NCI-H446 (cell line): ENCODE measurements at places on chromosomes 5 and 9.

DNA sequence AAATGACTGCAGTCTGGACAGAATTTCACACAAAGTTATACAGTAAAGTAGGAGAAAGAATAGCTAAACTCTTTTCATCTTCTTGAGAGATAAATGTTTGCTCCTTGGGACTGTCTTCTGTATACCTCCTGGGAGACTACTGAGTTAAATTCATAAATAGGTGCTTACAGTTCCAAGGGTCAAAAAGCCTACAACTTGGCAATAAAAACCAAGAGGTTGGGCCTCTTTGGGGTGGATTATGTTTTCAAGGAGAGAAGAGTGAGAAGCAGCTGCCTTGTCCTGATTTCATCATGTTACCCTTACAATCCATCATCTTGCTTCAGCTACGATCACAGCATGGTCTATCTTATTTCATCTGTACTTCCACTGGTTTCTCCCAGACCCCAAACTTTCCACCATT, 213.2 kb upstream of the RPS23 start:
- DNase-seq, result no peak

- no peak for DNase-seq
These were observed 25.3 kb downstream of the YIPF5 start for GRCh38 chr5:144144956-144145751.

DNA sequence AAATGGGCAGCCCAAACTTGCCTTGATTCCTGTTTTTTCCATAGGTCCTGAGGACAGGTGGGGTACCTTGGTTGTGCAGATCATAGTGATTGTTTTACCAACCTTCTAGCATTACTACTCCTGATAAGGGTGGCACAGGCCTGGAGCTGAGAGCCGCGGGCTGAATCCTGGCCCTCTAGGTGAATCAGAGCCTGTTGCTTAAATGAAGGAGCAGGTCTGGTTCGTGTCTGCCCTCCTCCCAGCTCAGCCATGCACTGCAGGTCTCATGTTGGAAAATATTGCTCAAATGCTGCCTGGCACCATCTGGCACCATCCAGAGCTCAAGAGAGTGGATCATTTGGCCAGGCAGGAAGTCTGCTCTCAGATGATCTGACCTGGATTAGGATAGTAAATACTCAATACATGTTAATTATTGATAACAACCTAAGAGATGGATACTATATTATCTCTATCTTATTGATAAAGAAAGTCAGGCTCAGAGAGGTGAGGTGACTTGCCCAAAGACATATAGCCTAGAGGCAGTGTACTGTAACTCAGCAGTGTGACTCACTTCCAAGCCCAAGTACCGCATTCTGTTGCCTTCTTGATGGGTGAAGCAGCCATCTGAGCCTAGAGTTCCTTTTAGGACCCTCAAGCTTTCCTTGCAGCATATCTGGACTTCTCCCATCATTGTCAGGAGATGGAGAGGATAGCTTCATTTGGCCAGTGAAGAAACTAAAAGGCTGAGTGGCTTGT, 104.3 kb upstream of the PITX1 start:
- no peak for DNase-seq

DNA sequence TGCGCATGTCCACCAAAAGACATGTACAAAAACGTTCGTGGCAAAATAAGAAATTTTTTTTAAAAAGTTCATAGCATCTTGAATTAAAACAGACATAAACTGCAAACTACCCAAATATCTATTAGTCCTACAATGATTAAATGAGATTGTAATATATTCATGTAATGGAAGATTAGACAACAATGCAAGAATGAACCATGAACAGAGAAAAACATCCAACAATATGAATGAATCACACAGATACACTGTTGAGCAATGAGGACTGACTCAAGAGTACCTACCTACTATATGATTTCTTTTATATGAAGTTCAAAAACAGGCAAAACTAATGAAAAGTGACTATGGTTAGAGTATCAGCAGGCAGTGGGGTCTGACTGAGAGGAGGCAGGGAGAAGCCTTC, 17.9 kb upstream of the CTNNAL1 start:
- no peak for DNase-seq

DNA sequence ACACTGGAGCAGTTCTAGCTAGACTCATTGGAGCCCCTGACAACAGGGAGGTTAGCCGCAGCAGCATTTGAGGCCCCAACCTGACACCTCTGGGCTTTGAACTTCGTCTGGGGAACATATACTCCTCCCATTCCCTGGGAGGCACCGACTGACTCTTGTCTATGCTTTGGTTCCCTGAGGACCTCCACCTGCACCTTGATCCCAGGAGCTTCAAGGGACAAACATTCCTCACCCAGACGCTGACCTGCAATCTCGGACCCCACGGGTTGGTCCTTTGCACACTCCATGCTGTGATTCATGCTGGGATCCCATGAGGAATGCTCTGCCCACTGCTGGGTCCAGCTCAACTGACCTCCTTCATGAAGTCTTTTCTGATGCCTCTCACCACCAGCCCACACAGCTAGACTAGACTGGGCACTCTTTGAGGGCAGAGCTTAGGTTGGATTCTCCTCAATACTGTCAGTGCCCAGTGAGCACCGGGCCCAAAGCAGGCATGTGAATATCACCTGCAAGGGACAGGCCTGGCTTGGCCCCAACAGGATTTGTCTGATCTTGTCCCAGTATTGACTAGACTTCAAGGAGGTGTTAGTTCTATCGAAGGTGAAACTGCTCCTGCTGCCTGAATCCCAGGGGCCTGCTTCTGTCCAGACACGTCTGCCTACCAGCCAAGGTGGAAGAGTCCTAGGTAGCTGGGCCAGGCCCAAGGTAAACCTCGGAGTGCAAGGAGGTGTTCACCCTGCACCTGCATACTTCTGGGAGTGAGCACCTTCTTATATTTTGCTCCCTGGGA, 51.8 kb upstream of the ZBTB43 start:
- no peak for DNase-seq

DNA sequence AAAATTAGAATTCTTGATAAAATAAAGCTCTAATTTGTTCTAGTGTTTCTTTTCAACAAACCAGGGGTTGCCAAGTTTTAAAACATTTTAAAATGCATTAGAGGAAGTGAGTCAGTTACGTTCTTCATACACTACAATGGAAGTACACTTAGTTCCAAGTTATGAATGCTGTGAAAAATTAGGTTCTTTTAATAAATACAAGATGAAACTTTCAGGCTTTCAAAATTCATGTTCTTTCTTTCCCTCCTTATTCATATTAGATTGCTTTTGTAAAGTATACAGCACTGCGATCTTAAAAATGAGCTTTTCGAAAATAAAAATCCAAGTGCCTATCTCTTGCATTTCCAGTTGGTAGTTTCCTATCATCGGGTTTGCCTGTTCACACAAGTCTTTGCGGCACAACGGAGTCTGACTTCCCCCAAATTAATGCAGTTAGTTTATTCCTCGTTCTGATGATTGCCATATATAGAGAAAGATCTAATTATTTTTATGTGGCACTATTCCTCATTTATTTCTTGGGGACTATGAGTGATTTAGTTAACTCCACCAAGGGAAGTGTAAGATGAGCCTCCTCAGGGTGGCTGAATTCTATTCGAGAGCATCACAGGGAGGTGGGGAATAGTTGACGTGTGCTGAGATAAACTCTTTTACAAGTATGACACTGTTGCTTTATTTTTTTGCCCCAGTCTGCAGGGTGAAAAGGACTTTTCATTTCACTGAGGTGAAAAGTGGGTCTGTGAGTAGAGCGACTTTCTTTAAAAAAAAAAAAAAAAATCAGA, 238.2 kb downstream of the CD180 start:
- no peak for DNase-seq

DNA sequence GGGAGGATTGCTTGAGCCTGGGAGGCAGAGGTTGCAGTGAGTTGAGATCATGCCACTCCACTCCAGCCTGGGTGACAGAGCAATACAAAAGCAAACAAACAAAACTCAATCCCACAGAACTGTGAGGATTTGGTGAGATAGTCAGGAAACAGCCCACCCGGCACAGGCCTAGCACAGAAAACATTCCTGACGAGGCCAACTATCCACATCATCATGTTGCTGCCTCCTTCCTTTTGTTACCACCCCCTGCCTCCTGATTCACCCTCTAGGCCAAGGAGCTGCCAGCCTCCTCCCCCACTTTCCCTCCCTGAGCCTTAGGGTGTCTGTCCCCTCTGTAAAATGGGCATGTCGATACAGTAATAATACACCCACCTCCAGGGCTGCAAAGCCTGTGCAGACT, 39.0 kb downstream of the STK10 start:
- DNase-seq, result no peak

DNA sequence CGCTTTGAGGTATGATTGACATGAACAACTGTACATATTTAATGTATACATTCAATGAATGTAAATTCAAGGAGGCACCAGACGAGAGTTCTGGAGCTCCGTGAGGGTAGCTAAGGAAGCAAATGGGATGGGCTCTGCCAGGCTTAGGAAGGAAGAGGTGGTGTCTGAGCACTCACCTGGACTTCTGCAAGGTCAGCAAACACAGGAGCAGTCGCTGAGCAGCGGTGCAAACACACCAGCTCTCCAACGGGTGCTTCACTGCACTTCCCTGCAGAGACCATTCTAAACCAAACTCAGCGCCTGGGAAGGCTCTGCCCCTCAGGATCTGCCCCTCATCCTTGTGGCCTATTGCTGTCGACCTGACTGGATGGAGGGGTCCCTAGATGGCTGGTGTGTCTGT, 101.5 kb downstream of the COL23A1 start:
- no peak for DNase-seq

GRCh38 chr5:39213447-39214207, 5.7 kb downstream of the FYB1 start:
- no peak for DNase-seq

- DNase-seq, result no peak
These were observed 9.8 kb upstream of the IRF1 start for GRCh38 chr5:132500244-132500930.

DNA sequence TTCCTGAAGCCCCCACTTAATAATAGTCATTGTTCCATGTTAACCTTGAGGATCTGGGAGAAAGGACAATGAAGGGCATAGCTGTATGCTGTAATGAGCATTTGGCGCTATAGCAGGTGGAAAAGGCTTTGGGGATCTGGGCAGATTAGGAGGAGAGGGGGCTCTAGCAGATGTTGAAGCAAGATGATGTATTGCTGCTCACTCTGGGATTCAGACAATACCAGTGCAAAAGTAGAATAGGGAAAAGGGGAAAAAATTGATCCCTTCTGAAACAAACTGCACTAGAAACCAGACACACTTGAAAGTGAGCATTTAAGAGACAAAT, 575.3 kb upstream of the MEF2C start:
- DNase-seq, result peak; percentile 70

DNA sequence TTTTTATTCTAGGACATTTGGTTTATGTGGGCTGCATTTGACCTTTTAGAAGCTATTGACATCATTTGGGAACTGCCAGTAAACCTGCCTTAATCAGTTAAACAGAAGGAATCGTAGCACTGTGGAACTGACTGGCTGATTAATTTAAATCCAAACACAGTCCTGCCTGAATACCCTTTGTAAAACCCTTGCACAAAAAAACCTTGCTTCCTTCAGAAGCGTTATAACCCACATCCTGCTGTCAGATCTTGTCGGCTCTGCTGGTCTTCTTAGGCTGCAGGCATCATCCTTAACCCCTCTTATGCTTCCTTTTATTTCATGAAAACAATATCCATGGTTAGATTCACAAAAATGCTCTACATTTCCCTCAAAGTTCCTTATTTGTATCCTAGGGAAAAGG, 46.3 kb downstream of the PAM start:
- no peak for DNase-seq

DNA sequence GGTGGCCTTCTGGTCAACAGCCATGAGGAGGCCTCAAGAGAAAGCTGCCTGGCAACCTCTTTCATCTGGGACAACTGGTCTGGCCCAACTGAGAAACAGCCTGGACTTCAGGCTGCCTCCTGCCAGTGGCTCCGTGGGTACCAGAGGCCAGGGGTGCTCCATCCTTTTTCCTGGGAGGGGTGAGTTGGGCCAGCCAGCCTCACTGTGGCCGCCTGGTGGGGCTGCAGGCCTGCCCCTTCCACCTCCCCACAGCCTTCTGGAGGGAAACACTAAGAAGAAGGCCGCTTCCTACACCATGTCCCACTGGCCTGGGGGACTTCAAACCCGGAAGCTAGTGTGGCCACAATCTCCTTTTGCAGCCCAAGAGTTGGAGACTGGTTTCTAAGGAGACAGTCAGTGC, 13.8 kb upstream of the NKD2 start:
- no peak for DNase-seq

GRCh38 chr5:1138445-1139245, 26.8 kb upstream of the SLC12A7 start:
- DNase-seq, result no peak

GRCh38 chr5:94891972-94892371, 273.5 kb downstream of the SLF1 start:
- DNase-seq, result no peak

- no peak for DNase-seq
These were observed 114.6 kb downstream of the MED27 start for GRCh38 chr9:131965103-131965502.

DNA sequence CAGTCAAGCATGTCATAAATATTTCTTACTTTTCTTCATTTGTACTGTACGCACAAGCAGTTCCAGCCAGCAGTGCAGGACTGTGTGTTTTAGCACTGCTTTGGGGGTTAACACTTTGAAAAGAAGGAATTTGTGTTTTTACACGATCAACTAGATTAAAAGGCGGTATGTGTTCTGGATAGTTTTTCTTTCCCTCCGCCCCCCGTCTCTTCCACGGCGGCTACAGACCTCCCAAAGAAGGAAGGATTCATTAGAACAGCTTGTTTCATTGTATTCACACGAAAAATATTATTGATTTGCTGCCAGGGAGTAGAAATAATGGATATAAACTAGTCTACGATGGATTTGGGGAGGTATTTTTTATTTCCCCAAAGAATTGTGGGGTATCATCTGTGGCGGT, 336.8 kb upstream of the RFX3 start:
- no peak for DNase-seq

GRCh38 chr9:5909976-5910375, 19.3 kb downstream of the MLANA start:
- DNase-seq, result no peak

DNA sequence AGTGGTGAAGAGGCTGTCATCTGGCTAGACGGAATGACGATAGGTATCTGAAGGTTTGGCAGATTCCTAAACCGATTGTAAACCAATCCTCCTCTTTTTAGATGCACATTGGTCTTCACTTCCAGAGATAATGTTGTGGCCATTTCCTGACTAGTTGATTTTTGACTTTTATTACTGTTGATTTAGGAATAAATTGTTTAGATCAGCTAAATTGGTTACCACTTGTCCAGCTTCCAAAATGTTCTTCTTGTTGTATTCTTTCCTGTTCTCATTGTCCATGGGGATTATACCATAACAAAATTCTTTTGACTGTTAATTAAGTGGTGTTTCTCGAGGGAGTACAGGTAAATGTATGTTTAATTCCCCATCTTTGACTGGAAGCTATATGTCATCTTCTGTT, 119.7 kb downstream of the MACROH2A1 start:
- no peak for DNase-seq
